ENCODE measurements at places on chromosomes 7 and 10.
A peak's percentile ranks its signal among the peaks of the same experiment; 100 is the strongest.

DNA sequence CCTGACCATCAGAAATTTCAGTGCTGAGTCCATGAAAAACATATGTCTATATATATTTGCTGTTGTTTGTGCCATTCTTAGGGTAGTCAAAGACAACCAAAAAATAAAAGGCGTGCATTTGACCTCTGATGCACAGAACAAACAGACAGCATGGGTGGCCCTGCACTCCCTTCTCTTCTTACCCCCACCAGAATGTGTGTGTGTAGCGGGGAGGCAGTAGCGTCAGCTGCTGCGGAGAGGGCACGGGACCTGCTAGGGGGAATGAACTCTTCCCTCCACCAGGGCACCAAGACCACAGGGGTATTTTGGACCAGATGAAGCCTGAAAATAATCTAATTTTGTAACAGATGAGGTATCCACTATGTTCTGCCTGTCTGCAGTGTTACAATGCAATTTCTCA is 277.7 kb upstream of the ZNF32 start:
- no peak for DNase-seq

GRCh38 chr10:116215651-116216050 is 57.4 kb downstream of the GFRA1 start:
- no peak for DNase-seq

GRCh38 chr10:125548356-125548755 is 134.6 kb downstream of the TEX36 start:
- DNase-seq: no peak

DNA sequence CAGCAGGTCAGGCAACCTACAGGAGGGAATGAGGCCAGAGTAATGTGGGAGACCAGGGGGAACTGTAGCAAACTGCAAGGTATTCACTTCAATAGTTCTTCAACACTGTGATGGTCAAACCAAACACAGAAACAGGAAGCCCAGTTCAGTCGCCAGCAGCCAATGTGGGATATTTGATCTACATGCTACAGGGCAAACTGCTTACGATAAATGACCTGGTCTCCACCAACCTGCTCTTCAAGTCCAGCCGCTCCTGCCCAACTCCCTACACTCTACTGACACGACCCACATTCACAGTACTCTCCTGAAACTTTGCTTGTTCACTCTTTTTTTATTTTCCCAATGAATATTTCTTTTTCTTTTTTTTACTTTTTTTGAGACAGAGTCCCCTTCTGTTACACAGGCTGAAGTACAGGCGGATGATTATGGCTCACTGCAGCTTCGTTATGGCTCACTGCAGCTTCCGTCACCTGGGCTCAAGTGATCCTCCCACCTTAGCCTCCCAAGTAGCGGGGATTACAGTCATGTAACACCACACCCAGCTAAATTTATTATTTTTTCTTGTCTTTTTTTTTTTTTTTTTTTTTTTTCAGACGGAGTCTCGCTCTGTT is 42.1 kb downstream of the MDH2 start:
- no peak for DNase-seq

GRCh38 chr7:157271315-157271990 is 65.4 kb upstream of the DNAJB6 start:
- no peak for DNase-seq

DNA sequence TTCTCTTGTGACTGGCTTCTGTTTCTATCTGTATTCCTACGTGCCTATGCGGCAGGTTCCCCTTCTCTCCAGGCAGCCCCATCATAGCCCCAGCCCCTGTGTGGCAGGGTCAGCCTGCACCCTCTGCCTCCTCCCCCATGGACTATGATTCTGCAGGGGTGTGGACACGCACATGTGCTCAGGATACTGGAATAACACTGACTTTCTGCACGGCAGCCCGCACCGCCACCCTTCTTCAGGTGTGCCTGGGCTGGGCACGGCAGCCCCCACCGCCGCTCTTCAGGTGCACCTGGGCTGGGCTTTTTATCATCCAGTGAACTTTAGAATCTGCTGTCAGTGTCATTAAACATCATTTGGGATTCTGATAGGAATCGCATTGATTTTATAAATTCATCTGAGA is 202.6 kb upstream of the PPP2R2D start:
- DNase-seq: no peak

DNA sequence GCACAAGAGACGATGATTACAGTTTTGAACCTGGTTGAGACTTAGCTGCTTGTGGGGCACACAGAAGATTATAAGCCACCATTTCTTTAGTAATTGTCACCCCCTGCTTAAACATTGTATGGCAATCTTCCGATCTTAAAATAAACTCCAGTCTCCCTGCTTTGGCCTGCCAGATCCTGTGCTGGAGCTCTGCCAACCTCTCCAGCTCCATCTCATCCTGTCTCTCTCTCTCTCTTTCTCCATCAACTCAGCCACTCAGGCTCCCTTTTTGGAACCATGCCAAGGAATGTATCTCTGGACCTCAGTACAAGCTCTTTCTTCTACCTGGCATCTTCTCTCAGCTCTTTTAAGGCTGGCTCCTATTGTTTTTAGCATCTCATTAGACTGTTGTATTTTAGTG is 1053.2 kb downstream of the REEP3 start:
- DNase-seq: no peak

DNA sequence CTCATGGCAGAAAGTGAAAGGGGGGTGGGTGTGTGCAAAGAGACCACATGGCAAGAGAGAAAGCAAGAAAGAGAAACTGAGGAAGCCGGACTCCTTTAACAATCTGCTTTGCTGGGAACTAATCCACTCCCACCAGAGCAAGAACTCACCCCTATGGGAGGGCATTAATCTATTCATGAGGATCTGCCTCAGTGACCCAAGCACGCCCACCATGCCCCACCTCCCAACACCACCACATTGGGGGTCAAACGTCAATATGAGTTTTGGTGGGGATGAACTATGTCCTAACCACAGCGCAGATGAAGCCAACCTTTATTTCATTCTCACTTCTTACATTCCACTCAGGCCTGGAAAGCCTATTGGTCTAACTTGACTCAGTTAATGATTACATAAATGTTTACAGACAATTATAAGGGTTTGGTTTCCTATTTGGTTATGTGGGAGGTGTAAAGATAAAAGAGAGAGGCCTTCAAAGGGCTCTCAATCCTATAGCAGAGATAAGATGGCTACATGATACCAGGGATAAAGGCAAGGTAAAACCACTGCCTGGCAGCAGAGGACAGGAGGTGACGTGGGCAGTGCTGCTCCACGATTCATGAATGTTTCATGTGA is 601.8 kb downstream of the PARD3 start:
- DNase-seq: no peak

DNA sequence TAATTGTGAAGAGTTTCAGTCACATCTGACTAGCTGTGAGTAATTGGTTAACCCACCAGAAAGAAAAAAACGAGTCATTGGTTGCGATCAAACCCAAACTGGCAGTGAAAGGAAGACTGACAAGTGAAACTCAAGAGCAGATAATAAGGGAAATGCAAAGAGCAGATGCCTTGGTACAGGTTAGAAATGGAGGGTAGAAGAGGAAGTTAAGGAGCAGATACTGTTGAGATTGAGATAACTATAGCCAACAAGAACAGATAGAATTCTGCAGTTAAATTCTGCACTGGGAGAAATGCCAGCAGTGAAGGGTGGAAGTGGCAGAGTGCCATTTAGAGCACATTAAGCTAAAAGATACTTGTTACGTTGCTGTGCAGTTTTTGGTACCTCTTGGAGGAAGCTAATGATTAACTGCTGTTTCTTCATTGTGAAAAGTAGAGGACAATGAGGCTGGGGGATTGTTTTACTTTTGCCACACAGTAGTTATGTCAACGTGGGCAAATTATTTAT is 65.8 kb downstream of the CDK13 start:
- DNase-seq: no peak

GRCh38 chr10:114663626-114664025 is 5.6 kb upstream of the ABLIM1 start:
- DNase-seq: no peak

GRCh38 chr10:121803611-121804010 is 124.2 kb downstream of the ATE1 start:
- no peak for DNase-seq

- DNase-seq: no peak
These were observed 269.1 kb upstream of the SORCS1 start for GRCh38 chr10:107433605-107434004.

DNA sequence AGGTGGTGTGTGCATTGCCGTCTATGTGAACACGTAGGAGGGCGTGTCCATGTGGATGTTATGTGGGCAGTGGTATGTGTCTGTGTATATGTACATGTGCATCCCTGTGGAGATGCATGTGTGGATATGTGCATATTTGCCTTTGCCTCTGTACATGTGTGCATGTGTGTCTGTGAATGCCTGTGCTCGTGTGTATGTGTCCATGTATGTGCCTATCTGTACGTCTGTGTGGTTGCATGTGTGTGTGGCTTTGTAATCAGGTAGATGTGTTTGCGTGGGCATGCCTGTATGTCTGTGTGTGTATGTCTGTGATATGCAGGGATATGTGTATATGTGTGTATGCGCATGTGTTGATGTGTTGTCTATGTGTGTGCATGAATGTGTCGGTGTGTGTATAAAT is 19.7 kb downstream of the ADCY1 start:
- DNase-seq: no peak

- no peak for DNase-seq
These were observed 479.0 kb downstream of the SDK1 start for GRCh38 chr7:3780016-3780415.

- DNase-seq: peak; percentile 10
These were observed 2.0 kb upstream of the KMT2E start for GRCh38 chr7:105011831-105012502.

DNA sequence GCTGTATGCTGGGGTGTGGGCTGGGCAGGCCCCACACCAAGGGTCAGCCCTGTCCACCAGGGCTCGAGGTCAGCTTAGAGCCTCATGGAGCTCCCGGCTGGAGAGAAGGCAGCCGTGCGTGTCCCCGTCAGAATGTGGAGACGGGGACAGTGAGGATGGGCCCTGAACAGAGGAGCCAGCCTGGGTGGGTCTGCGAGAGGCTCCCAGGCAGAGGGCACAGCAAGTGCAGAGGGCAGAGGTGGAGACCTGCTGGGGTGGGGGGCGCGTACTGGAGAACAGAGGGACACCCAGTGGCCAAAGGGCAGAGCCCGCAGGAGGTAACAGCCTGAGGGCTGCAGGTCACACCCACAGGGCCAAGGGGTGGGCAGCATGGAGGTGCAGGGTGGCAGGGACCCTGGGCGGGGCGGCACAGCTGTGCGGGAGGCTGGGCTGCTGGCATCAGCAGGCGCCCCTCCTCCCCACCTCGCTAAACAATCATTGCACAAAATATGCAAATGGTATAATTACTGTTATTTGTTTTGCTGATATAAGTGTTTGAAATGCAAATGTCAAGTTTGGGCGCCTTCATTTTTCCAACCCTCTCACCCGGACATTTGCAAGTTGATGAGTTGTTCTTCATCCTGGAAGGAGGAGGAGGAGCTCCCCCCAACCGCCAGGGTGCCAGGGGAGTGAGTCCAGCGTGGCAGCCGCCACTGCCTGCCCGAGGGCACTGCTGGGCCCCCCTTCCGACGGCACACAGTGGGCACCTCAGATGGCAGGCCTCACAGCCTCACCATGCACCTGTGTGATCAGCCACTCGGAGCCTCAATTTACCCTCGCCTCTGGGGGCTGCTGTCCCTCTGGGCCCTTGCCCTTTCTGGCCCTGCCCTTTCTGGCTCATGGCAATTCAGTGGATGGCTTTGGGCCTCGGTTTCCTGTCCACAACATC is 35.0 kb downstream of the ELFN1 start:
- no peak for DNase-seq

Measured in activated CD4-positive, CD25-positive, alpha-beta regulatory T cell (primary cell).